T-helper 17 cell (primary cell): ENCODE measurements at places on chromosomes 3 and 15.
A peak's percentile ranks its signal among the peaks of the same experiment; 100 is the strongest.

- H3K4me3 ChIP-seq, result no peak overlapping the region
- no peak overlapping the region for H3K27ac ChIP-seq
- H3K27me3 ChIP-seq, result no peaks in the 10 kb centered on the region
- no peaks in the 10 kb centered on the region for H3K36me3 ChIP-seq
- DNase-seq, result no peak
Observed at GRCh38 chr15:82851306-82851850, 42.0 kb downstream of the WHAMM start.

GRCh38 chr3:128424508-128425069 lies 42.1 kb downstream of the DNAJB8 start:
- no peak for DNase-seq
- no peak overlapping the region for H3K27ac ChIP-seq
- peaks cover 18% of the 10 kb centered on the region for H3K27me3 ChIP-seq
- peaks cover 2% of the 10 kb centered on the region for H3K4me1 ChIP-seq
- H3K36me3 ChIP-seq, result peaks cover 2% of the 10 kb centered on the region

GRCh38 chr3:44055951-44056350 lies 185.7 kb upstream of the TOPAZ1 start:
- no peak overlapping the region for H3K4me3 ChIP-seq
- H3K36me3 ChIP-seq, result peaks cover 2% of the 10 kb centered on the region
- peaks cover 76% of the 10 kb centered on the region for H3K27me3 ChIP-seq
- no peak overlapping the region for H3K27ac ChIP-seq
- peaks cover 16% of the 10 kb centered on the region for H3K4me1 ChIP-seq

DNA sequence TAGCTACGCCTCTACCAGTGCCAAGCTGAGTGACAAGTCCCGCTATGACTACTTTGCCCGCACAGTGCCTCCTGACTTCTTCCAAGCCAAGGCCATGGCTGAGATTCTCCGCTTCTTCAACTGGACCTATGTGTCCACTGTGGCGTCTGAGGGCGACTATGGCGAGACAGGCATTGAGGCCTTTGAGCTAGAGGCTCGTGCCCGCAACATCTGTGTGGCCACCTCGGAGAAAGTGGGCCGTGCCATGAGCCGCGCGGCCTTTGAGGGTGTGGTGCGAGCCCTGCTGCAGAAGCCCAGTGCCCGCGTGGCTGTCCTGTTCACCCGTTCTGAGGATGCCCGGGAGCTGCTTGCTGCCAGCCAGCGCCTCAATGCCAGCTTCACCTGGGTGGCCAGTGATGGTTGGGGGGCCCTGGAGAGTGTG lies 5.7 kb downstream of the GRM2 start:
- H3K36me3 ChIP-seq, result peaks cover 2% of the 10 kb centered on the region
- no peak for DNase-seq
- H3K27me3 ChIP-seq, result peaks cover 6% of the 10 kb centered on the region
- no peak overlapping the region for H3K4me3 ChIP-seq
- H3K27ac ChIP-seq, result no peak overlapping the region

- no peak overlapping the region for H3K4me3 ChIP-seq
- peaks cover 10% of the 10 kb centered on the region for H3K36me3 ChIP-seq
- H3K4me1 ChIP-seq, result peaks cover 9% of the 10 kb centered on the region
Observed at GRCh38 chr3:4313606-4314293, 10.6 kb downstream of the SETMAR start.

- H3K4me1 ChIP-seq, result peaks cover 5% of the 10 kb centered on the region
- DNase-seq, result no peak
- no peak overlapping the region for H3K27ac ChIP-seq
- peaks cover 2% of the 10 kb centered on the region for H3K36me3 ChIP-seq
- H3K27me3 ChIP-seq, result peaks cover 8% of the 10 kb centered on the region
Observed at GRCh38 chr3:30227571-30228301, 378.7 kb upstream of the TGFBR2 start.

GRCh38 chr3:185631508-185632206 lies 45.6 kb downstream of the SENP2 start:
- peaks cover 2% of the 10 kb centered on the region for H3K4me1 ChIP-seq
- H3K4me3 ChIP-seq, result no peak overlapping the region
- H3K27ac ChIP-seq, result no peak overlapping the region
- H3K27me3 ChIP-seq, result no peaks in the 10 kb centered on the region
- no peak for DNase-seq

DNA sequence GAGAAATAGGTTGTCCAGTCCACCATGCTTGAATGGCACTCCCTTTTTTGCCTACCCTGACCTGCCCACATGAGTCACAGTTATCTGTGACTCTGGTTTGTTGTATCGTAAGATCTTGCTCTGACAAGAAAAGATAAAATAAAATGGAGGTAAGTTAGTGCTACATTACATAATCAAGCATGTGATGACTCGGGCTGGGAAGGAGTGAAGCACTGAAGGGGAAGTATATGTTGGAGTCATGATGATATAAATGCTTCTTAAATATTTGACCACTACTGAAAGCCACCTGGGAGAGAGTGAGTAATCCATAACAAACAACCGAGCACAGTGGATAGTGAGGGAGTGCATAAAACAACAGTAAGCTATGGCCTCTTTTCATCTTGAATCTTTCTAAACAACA lies 124.4 kb downstream of the SHOX2 start:
- no peaks in the 10 kb centered on the region for H3K36me3 ChIP-seq
- no peak for DNase-seq
- no peaks in the 10 kb centered on the region for H3K27me3 ChIP-seq
- no peaks in the 10 kb centered on the region for H3K4me1 ChIP-seq
- no peak overlapping the region for H3K4me3 ChIP-seq

GRCh38 chr3:54665016-54665600 lies 262.8 kb downstream of the LRTM1 start:
- no peak overlapping the region for H3K27ac ChIP-seq
- H3K4me3 ChIP-seq, result no peak overlapping the region
- H3K4me1 ChIP-seq, result no peaks in the 10 kb centered on the region
- DNase-seq, result no peak
- H3K27me3 ChIP-seq, result no peaks in the 10 kb centered on the region

GRCh38 chr3:10706740-10707399 lies 109.2 kb upstream of the SLC6A11 start:
- peaks cover 80% of the 10 kb centered on the region for H3K27me3 ChIP-seq
- H3K4me1 ChIP-seq, result peaks cover 20% of the 10 kb centered on the region
- peaks cover 6% of the 10 kb centered on the region for H3K36me3 ChIP-seq
- DNase-seq, result no peak

DNA sequence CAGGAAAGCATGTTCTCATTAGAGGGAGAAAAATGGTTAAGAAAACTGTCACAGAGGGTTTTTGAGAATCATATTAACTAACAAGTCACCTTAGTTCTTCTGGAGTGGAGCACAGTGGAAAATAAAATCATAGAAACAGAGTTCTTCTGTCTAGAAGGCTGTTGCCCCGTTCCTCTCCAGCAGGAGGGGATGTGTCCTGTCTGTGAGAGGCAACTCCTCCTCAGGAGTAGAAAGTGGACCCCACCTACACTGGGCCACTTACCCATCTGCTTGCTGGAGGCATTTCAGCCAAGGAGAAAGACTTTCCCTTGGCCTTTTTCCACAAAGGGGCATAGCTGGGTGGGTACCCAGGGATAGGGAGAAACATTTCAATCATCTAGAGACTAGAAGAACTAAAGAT lies 106.6 kb downstream of the SSR3 start:
- no peak for DNase-seq
- no peaks in the 10 kb centered on the region for H3K4me1 ChIP-seq
- no peak overlapping the region for H3K4me3 ChIP-seq
- no peaks in the 10 kb centered on the region for H3K36me3 ChIP-seq
- H3K27ac ChIP-seq, result no peak overlapping the region

GRCh38 chr3:46162975-46163555 lies 45.0 kb downstream of the CCR1 start:
- no peak overlapping the region for H3K4me3 ChIP-seq
- no peaks in the 10 kb centered on the region for H3K4me1 ChIP-seq
- H3K27me3 ChIP-seq, result no peaks in the 10 kb centered on the region
- no peak overlapping the region for H3K27ac ChIP-seq

DNA sequence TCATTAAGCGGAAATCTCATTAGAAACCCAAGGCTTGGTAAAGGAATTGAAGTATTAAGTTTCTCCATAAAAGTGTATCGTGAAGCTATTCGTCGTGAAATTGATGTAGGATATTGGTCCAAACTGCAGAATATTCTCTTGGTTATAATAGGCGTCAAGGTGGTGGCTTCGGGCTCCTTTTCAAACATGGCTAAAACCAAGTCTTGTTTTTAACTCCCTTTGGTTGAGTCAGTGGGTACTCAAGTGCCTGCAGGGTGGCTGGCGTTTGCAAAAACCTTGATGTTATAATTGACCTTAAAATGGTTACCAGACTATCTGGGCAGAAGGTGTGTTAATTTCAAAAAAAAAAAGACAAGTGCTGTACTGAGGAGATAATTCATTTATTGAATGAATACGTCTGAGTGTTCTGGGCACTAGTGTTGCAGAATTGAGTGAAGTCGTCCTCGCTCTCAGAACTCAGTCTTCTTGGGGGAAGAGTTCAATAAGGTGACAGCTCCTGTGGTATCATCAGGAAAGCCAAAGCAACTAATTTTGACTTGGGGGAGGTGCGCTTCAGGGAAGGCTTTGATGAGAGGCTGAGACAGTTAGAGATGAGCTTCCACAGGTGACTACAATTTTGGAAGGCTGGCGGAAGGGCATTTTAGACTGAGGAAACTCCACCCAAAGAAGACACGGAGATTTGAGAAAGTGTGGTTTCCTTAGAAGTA lies 1.5 kb downstream of the UBE2Q2 start:
- peak overlapping the region; percentile 92 for H3K27ac ChIP-seq
- peaks cover 4% of the 10 kb centered on the region for H3K36me3 ChIP-seq
- peaks cover 60% of the 10 kb centered on the region for H3K4me1 ChIP-seq
- DNase-seq, result no peak

GRCh38 chr15:68346979-68347378 lies 69.4 kb downstream of the FEM1B start:
- no peak overlapping the region for H3K27ac ChIP-seq
- peaks cover 35% of the 10 kb centered on the region for H3K27me3 ChIP-seq
- no peak for DNase-seq
- H3K4me1 ChIP-seq, result peaks cover 7% of the 10 kb centered on the region
- no peaks in the 10 kb centered on the region for H3K36me3 ChIP-seq

DNA sequence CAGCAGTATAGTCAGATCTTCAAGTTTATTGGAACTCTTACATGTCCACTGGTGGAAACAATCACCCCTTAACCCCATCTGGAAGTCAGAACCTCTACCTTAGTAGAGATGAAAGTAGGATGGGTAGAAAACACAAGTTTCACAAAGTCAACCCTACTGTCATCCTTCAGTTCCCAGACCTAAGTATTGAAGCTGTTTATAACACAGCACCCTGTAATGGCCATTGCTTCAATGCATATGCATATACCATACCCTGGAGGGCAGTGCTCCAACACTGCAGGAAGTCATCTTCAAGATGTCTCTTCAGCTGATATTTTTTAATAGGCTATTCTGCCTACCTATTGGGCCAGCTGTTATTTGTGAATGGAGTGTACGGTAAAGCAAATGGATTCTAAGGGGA lies 241.3 kb downstream of the UBE2E2 start:
- H3K4me3 ChIP-seq, result no peak overlapping the region
- no peak overlapping the region for H3K27ac ChIP-seq
- H3K27me3 ChIP-seq, result no peaks in the 10 kb centered on the region
- DNase-seq, result no peak
- peaks cover 8% of the 10 kb centered on the region for H3K4me1 ChIP-seq

DNA sequence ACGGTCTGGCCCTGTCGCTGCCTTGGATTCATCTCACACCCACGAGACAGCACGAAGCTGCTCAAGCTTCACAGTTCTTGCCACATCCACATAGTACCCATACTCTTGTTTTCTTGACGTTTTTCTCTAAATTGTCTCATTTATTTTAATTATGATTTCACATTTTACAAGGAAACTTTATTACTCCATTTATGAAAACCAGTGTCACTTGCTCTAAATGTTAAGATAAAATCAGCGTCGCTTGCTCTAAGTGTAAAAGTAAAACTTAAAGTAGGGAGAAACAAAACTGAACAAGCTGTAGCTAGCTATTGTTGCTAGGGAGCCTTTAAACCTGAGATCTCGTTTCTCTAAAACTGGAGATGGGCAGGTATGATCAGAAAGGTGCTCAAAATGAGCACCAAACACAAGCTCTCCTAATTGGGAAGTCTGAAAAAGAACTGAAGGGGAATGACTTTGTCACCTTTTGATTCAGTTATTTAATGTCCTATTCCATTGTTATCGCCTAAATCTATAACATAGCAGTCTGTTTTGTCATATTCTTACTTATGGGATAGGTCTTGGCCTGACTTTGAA lies 680 bp downstream of the IFT122 start:
- no peaks in the 10 kb centered on the region for H3K27me3 ChIP-seq
- H3K4me1 ChIP-seq, result peaks cover 49% of the 10 kb centered on the region
- no peaks in the 10 kb centered on the region for H3K36me3 ChIP-seq
- peak overlapping the region; percentile 93 for H3K4me3 ChIP-seq
- H3K27ac ChIP-seq, result peak overlapping the region; percentile 95

DNA sequence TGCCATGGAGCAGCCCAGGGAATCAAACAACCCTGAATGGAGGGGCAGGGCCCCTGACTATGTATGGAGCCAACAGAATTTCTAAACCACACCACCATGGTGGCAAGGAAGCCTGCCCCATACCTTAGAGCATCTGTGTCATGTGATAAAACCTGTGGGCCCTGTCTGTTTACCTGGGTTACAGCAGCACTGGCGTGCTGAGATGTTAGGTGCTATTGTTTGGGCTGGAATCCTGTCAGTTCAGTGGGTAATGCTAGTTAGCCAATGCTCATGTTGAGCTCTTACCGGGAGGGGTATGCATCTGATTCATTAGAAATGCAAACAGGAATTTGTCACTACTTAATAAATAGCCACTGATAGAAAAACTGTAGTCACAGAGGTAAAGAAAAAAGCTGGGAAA lies 63.5 kb upstream of the ETV5 start:
- no peak overlapping the region for H3K4me3 ChIP-seq
- H3K36me3 ChIP-seq, result no peaks in the 10 kb centered on the region
- no peak for DNase-seq
- peaks cover 3% of the 10 kb centered on the region for H3K4me1 ChIP-seq
- peaks cover 14% of the 10 kb centered on the region for H3K27me3 ChIP-seq
- H3K27ac ChIP-seq, result no peak overlapping the region

DNA sequence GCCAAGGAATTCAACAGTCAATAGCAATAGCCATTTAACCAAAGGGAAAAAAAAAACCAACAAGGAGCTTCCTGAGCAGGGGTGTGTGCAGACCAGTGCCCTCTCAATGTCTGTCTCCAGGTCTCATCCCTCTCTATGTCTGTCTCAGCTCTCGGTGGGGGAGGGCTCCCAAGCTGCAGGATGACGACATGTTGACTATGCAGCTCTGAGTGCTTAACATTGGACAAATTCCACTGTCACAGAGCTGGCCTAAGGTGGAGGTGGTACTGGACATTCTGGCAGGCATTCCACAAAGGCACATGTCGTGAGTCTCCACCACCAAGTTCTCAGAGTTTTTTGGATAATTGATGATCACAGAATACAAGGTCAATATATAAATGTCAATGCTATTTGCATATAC lies 2.0 kb upstream of the CAPN7 start:
- H3K4me3 ChIP-seq, result no peak overlapping the region
- H3K27ac ChIP-seq, result no peak overlapping the region
- H3K27me3 ChIP-seq, result no peaks in the 10 kb centered on the region
- DNase-seq, result no peak
- H3K36me3 ChIP-seq, result no peaks in the 10 kb centered on the region

GRCh38 chr15:54119051-54119450 lies 140.8 kb downstream of the UNC13C start:
- H3K4me3 ChIP-seq, result no peak overlapping the region
- DNase-seq, result no peak
- H3K27ac ChIP-seq, result no peak overlapping the region
- no peaks in the 10 kb centered on the region for H3K36me3 ChIP-seq
- no peaks in the 10 kb centered on the region for H3K27me3 ChIP-seq
- no peaks in the 10 kb centered on the region for H3K4me1 ChIP-seq

GRCh38 chr3:25372167-25372566 lies 55.9 kb upstream of the RARB start:
- H3K4me3 ChIP-seq, result no peak overlapping the region
- H3K4me1 ChIP-seq, result no peaks in the 10 kb centered on the region
- no peaks in the 10 kb centered on the region for H3K36me3 ChIP-seq
- DNase-seq, result no peak

GRCh38 chr3:115428841-115429240 lies 194.5 kb upstream of the GAP43 start:
- DNase-seq, result no peak
- H3K36me3 ChIP-seq, result no peaks in the 10 kb centered on the region
- H3K27me3 ChIP-seq, result no peaks in the 10 kb centered on the region
- H3K27ac ChIP-seq, result no peak overlapping the region
